Posterior vena cava (tissue), 2 donors: ENCODE measurements at places on chromosomes 6 and 20. TPM values are rescaled to one million over a fixed set of nuclear protein-coding genes. Genes with fewer than 3 reads are reported as not detected.

GRCh38 chr6:16947375-16948015 lies 154.4 kb upstream of the STMND1 start:
- no peak for DNase-seq

DNA sequence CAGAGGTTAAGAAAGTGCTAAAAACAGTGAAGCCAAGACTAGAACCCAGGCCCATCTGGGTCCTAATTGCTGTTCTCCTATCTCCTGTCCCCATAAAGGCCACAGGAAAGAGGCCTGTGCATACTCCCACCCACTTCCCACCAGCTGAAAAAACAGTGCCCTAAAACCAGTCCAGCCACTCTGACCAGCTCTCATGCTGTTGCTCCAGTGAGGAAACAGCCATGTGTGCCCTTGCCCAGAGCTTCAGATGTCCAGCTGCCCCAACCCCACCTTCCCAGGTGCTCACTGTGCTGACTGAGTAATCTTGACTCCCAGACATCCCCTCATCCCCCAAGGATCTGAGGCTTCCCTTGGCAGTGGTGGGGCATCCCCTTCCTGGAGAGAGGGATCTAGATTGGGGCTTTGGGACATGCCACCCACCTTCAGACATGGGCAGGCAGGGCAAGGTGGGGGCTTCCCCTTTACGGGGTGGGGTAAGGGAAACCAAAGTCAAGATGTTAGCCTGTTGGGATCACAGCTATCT lies 28.7 kb downstream of the KCNK5 start:
- no peak for DNase-seq

GRCh38 chr6:156182356-156182755 lies 594.8 kb upstream of the ARID1B start:
- DNase-seq = no peak

- DNase-seq = no peak
Measured at GRCh38 chr6:33213166-33213988, 5.1 kb downstream of the RING1 start.

DNA sequence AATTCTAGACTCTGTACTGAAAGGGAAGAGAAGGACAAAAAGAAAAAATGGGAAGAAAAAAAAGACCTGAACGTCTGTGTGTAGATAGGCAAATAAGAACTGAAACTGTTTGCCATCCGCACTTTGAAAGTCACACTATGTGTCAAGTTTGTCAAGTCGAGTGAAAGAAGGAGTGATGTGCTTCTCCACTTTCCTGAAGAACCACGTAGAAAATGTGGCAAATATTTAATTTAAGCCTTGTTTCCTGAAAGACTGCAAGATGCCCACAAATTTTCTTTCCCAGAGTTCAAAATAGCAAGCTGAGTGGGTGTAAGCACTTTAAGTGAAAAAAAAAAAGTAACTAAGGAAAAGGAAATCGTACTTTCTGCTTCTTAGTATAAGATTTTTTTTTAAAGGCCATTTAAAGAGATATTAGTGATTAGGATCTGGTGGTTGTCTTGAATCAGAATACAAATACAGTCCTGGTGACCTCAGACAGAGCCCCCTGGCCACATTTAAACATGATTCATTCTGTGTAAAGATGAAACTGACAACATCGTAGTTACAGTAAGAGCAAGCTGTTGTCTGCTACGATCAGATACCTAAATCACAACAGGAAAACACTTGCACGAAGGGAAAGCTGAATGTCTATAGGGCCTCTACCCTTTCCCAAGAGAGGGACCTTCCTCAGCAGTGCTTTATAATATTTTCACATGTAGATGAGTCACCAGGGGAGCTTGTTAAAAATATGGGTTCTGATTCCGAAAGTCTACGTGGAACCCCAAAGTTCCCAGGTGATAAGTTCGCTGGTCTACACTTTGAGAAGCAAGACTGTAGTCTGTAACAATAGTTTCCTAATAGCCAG lies 102.3 kb downstream of the HIVEP2 start:
- no peak for DNase-seq

DNA sequence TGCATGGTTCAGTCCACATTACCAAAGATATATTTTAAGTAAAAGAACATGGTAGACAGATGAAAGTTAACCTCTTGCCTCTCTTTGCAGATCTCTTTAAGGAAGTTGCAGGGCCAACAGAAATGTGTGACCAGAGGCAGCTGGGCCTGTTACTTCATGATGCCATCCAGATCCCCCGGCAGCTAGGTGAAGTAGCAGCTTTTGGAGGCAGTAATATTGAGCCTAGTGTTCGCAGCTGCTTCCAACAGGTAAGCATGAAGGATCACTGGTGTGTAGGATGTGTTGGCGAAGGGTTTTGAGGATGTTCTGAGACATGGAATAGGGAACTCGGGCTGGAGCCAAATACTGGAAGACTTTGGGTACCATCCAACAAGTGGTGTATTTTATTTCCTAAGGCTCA lies 508.6 kb downstream of the UTRN start:
- DNase-seq = no peak

GRCh38 chr6:11718031-11718430 lies 60.6 kb downstream of the ADTRP start:
- DNase-seq = no peak

Gene CAGE1
- total RNA-seq = not detected

Gene STX11
- total RNA-seq = 7.0 TPM
